AG09309 (cell line): ENCODE measurements at places on chromosomes 3 and 15.
A peak's percentile ranks its signal among the peaks of the same experiment; 100 is the strongest.

DNA sequence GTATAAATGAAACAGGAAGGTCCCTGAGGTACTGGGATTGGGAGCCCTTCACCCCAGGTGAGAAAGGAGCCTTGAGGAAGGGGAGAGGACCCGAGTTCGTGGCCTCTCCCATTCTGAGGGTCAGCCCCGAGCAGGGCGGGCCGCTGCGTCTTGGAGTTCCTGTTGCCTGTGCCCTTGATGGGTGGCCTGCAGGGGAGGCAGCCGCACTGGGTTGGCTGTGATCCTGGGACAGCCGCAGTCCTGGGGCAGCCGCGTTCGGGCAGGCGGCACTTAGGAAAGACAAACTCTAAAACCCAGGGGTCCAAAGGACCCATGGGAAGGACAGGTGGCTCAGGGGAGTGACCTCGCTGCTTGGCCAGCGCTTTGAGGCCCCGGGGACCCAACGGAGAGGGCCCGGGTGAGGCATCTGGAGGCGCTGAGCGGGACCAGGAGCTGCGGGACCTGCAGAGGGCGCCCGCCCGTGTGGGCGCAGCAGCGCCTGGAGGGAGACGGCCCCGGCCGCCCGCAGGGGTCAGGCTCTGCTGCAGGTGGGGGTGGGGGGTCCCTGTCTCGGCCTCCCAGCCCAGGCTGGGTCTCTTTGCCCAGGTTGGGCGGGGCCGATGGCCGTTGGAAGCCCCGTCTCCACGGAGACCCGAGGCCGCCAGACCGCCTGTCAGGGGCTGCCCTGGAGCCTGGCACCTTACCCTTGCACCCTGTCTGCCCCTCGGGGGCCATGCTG, 65.1 kb downstream of the HMCES start:
- no peak for DNase-seq

DNA sequence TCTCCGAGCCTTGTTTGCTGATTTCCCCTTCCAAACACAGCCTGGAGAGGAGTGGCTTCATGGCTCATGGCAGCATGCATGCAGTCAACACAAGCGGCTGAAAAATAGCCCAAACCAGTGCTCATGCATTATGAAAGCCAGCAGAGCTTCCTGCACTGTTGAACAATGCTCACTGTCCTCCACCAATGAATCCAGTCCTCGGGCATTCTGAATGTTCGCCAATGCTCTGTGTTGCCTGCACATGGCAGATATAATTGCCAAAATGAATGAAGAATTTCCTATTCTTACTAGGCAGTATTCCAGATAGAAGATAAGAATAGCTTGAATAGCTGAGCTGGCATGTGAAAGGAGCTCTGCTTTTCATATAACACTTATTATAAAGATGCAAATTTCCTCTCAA, 252.7 kb downstream of the ROBO1 start:
- peak; percentile 27 for DNase-seq

DNA sequence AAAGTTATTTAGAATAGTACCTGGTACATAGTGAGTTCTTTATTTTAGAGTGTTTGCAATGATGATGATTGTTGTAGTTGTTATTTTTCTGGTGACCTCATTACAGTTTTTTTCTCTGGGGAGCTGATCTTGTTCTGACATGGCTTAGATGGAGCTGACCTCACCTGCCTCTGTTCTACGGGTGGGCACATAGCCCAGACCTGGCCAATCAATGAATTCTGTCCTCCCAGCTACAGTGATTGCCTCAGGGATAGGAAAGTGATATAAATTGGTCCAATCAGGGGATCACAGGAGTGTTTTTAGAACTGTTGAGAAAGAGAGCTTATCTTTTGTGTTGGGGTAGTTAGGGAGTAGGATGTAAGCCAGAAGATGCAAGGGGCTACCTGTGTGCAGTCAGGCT, 3.2 kb upstream of the NANOGP8 start:
- no peak for DNase-seq

- DNase-seq, result no peak
Measured at GRCh38 chr3:8647137-8647985, 2.8 kb upstream of the SSUH2 start.

DNA sequence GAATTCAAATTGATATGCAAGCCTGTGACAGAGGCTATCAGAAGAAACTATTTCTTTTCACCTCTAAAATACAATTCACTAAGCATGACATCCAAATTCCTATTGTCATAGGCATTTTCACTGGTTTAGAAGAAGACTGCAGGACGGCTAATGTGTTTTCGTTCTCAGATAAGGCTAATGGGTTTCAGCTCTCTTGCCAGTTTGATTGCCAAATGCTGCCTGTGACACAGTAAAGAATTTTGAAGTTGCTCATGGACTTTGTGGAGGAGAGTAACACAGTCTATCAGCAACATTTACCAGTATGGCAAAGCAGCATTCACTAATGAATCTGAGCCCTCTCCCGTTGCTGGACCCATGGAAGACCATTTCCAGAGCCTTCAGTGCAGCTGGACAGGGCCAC, 948.1 kb downstream of the FHIT start:
- DNase-seq, result no peak

- no peak for DNase-seq
Measured at GRCh38 chr15:27222479-27222878, 251.5 kb downstream of the GABRG3 start.

DNA sequence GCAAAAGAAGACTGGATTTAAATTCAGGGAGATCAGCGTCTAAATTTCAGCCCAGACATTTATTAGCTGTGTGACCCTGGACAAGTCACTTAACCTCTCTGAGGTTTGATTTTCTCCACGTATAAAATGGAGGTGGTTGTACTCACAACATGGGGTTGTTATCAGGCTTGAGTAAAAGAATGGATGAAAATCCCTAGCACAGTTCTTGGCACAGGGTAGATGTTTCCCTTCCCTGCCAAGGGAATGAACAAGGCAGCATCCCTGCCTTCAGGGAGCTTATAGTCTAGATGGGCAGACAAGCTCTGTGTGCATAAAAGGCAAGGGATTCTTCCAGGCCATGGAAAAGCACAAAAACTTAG, 50.2 kb upstream of the MRPS22 start:
- no peak for DNase-seq

GRCh38 chr15:23516866-23517265, 48.6 kb upstream of the MKRN3 start:
- DNase-seq, result no peak

DNA sequence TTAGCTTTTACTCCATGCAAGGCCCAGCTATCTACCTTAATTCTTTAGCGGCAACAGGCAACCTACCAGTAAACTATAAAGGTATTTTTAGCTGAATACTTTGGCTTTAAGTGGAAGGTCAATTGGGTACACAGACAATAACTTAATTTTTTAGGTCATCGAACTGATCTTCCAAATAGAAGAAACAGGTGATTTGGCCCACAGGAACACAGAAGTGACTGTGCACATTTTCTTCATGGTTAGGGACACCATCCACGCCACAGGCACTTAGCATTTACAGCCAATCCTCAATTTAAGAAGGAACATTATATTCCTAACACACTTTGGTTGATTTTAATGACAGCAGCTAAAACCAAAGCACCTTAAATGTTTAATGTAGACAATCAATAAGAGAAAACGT, 1.9 kb downstream of the ARPP19 start:
- DNase-seq, result no peak

DNA sequence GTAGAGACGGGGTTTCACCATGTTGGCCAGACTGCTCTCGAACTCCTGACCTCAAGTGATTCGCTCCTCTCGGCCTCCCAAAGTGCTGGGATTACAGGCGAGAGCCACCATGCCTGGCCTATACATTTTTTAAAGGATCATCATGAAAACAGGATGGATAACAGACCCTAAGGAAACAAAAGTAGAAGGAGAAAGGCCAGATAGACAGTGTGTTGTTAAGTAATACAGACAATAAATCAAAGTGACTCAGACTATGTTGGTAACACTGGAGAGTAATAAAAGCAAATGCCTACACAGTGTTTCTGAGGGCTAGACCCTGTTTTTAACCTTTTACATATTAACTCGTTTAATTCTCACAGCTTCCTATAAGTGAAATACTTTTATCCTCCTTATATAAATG, 133.8 kb upstream of the MCTP2 start:
- no peak for DNase-seq

- no peak for DNase-seq
Measured at GRCh38 chr3:156919818-156920217, 93.7 kb downstream of the LEKR1 start.

DNA sequence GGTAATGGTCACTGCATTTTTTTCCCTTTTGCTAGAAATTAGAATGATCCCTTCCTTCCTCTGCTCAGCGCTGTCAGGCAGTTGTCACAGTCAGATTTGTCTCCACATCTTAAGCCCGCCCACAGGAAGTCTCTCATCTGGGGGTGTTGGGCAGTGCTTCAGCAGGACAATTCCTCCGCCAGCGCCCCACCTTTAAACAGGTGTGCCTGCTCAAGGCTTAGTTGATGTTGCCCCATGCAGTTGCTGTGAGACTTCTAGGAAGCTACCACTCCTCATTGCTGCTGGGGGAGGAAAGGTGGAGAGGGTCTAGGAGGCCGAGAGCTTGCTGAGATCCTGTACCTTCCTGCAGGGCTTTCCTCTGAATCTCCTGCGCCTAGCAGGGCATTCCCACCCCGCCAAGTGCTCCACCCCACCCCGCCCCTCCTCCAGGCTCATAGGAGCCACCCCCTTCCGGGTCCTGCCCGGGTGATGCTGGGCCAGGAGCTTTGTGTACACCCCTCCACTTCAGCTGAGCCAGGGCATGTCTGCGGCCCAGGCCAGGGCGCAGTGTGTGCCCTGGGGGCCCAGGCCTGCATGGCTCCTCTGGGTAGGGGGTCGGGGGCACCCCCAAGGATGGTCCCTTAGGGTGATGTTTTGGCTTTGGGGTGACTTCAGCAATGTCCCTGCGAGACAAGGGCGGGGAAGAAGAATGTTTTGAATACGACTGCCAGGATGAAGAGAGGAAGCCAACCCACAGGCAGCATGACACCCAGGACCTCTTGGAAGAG, 68.7 kb downstream of the TRAK1 start:
- no peak for DNase-seq

DNA sequence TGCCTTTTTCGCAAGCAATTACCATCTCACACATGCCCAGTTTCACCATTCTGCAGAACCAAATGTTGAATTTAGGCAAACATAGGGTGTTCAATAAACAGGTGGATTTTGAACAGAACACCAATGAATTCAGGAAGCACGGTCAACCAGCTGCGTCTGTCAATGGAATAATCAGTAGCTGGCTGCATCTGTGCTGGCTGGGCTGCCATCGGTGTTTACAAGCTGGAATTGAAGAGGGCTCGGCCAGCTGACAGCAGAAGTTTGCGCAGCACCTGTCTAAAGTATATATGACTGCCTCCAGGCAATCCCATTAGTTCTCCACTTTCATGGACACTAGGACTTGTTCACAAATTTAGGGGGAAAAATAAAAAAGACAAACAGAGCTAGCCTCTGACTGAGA, 996.4 kb upstream of the CFAP20DC start:
- no peak for DNase-seq

DNA sequence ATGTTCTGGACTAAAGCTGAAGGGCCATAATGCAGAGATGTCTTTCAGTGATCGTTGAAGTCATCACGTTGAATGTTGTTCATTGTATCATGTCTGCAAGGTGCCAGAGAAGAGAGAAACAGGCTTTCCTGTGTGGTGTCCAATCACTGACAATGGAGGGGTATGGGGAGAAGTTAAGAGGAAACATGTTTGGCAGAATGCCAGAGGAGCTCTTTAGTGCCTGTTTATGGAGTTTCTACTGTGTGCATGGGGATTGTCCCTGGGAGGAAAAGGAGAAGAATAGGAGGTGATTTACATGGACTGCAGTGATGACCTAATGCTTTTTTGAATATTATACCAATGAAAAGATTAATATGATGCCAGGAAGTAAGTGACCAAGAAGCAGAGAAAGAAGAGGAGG, 11.7 kb downstream of the SCAANT1 start:
- DNase-seq, result no peak

GRCh38 chr3:71718072-71718471, 7.1 kb downstream of the EIF4E3 start:
- no peak for DNase-seq
